T-helper 17 cell (primary cell): ENCODE measurements at places on chromosomes 2 and 18. TPM values are rescaled to one million over a fixed set of nuclear protein-coding genes. Genes with fewer than 3 reads are reported as not detected.
A peak's percentile ranks its signal among the peaks of the same experiment; 100 is the strongest.

DNA sequence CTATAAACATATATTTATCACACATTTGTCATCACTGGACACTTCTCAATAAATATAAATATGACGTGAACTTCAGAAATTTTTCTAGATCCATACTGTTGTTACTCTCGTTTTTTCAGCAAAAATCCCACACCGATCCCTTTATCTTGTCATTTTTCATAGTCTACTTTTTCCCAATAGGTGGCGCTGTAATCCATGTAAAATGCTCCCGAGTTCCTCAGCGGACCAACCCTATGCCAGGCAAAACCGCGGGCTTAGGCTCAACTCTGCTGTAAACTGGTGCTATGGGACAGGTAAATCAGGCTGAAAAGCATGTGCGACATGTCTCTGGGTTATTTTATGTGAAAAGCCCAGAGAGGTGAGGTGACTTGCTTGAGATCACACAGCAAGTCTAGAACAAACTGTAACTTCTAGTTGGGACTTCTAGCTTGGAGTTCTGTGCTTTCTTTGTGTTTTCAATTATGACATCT is 104.0 kb downstream of the COBLL1 start:
- H3K27me3 ChIP-seq = no peaks in the 10 kb centered on the region
- H3K4me1 ChIP-seq = no peaks in the 10 kb centered on the region
- H3K4me3 ChIP-seq = no peak overlapping the region
- H3K27ac ChIP-seq = no peak overlapping the region
- H3K36me3 ChIP-seq = no peaks in the 10 kb centered on the region
- no peak for DNase-seq

- H3K4me1 ChIP-seq = peaks cover 12% of the 10 kb centered on the region
- H3K27me3 ChIP-seq = no peaks in the 10 kb centered on the region
- peaks cover 11% of the 10 kb centered on the region for H3K36me3 ChIP-seq
- no peak overlapping the region for H3K4me3 ChIP-seq
Measured at GRCh38 chr2:159879051-159879604, 81.1 kb upstream of the CD302 start.

Gene DHX57
- 20.0 TPM for total RNA-seq

- DNase-seq = no peak
- H3K4me3 ChIP-seq = no peak overlapping the region
- H3K36me3 ChIP-seq = no peaks in the 10 kb centered on the region
- H3K4me1 ChIP-seq = no peaks in the 10 kb centered on the region
- no peak overlapping the region for H3K27ac ChIP-seq
- H3K27me3 ChIP-seq = no peaks in the 10 kb centered on the region
Measured at GRCh38 chr2:145075454-145076062, 555.6 kb upstream of the ZEB2 start.

GRCh38 chr18:24611075-24611474 is 150.6 kb downstream of the HRH4 start:
- H3K27ac ChIP-seq = no peak overlapping the region
- no peak for DNase-seq
- peaks cover 22% of the 10 kb centered on the region for H3K27me3 ChIP-seq

DNA sequence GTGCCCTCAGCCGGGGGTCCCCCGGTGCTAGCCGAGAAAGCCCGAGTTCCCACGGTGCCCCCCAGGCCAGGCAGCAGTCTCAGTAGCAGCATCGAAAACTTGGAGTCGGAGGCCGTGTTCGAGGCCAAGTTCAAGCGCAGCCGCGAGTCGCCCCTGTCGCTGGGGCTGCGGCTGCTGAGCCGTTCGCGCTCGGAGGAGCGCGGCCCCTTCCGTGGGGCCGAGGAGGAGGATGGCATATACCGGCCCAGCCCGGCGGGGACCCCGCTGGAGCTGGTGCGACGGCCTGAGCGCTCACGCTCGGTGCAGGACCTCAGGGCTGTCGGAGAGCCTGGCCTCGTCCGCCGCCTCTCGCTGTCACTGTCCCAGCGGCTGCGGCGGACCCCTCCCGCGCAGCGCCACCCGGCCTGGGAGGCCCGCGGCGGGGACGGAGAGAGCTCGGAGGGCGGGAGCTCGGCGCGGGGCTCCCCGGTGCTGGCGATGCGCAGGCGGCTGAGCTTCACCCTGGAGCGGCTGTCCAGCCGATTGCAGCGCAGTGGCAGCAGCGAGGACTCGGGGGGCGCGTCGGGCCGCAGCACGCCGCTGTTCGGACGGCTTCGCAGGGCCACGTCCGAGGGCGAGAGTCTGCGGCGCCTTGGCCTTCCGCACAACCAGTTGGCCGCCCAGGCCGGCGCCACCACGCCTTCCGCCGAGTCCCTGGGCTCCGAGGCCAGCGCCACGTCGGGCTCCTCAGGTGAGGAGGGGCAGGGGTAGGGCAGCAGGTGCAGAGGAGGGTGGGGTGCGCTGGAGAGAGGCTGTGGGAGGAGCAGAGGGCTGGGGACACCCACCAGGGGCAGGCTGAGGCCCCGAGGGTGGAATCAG is 14.1 kb upstream of the GMPPA start:
- no peak overlapping the region for H3K27ac ChIP-seq
- no peaks in the 10 kb centered on the region for H3K36me3 ChIP-seq
- DNase-seq = no peak
- peaks cover 2% of the 10 kb centered on the region for H3K4me1 ChIP-seq
- peaks cover 58% of the 10 kb centered on the region for H3K27me3 ChIP-seq
- H3K4me3 ChIP-seq = peak overlapping the region; percentile 83

- peaks cover 47% of the 10 kb centered on the region for H3K27me3 ChIP-seq
- H3K36me3 ChIP-seq = no peaks in the 10 kb centered on the region
- H3K27ac ChIP-seq = no peak overlapping the region
- no peak overlapping the region for H3K4me3 ChIP-seq
- no peaks in the 10 kb centered on the region for H3K4me1 ChIP-seq
Measured at GRCh38 chr2:37842732-37843440, 82.2 kb upstream of the RMDN2 start.

GRCh38 chr2:61597300-61598289 is 59.4 kb upstream of the XPO1 start:
- no peak overlapping the region for H3K27ac ChIP-seq
- H3K4me3 ChIP-seq = no peak overlapping the region
- peaks cover 6% of the 10 kb centered on the region for H3K27me3 ChIP-seq
- DNase-seq = no peak

- H3K27me3 ChIP-seq = peaks cover 5% of the 10 kb centered on the region
- no peak overlapping the region for H3K27ac ChIP-seq
- DNase-seq = no peak
- no peaks in the 10 kb centered on the region for H3K36me3 ChIP-seq
Measured at GRCh38 chr2:63742580-63742976, 99.1 kb upstream of the UGP2 start.

GRCh38 chr2:183010112-183010511 is 28.1 kb downstream of the NCKAP1 start:
- no peak overlapping the region for H3K27ac ChIP-seq
- no peak overlapping the region for H3K4me3 ChIP-seq
- DNase-seq = no peak
- H3K36me3 ChIP-seq = peaks cover 5% of the 10 kb centered on the region
- peaks cover 24% of the 10 kb centered on the region for H3K4me1 ChIP-seq

Gene HOXD12
- total RNA-seq = not detected

Gene SERPINB8
- 6.7 TPM for total RNA-seq

- peak; percentile 18 for DNase-seq
- H3K36me3 ChIP-seq = no peaks in the 10 kb centered on the region
- H3K4me1 ChIP-seq = no peaks in the 10 kb centered on the region
- H3K4me3 ChIP-seq = peak overlapping the region; percentile 13
- H3K27me3 ChIP-seq = peaks cover 32% of the 10 kb centered on the region
- peak overlapping the region; percentile 88 for H3K27ac ChIP-seq
Measured at GRCh38 chr18:79011300-79011870, 31.8 kb downstream of the SALL3 start.
